Amniotic stem cell (primary cell): ENCODE measurements at places on chromosomes 3 and 15.

DNA sequence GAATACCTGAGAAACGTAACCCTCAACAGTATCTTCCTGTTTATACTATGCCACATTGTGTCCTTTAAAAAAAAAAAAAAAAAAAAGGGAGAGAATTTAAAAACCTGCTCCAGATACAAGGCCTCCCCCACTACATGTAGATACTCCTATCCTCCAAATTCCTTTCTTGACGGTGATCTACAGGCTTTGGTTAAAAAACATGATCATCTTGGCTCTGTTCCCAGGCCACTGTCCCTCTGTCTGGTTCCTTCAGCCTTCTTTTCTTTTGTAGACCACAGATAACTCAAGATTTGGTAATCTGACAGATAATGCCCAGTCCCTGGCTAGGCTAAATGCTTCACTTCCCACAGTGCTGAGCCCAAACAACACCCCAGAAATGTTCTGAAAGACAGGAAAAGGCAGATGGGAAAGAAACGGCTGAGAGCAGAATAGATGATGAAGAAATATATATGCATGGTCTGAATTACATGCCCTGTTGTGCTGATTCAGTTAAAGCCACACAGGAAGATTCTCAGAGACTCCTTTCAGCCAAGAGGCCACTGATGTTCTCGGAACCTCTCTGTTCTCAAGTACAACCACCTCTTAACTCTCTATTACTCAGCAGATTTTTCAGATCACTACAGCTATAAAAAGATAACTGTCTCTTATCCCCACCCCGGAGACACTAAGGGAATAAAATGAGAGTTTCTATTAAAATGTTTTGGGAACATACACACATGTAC is 48.3 kb downstream of the NPTN start:
- no peak for DNase-seq

DNA sequence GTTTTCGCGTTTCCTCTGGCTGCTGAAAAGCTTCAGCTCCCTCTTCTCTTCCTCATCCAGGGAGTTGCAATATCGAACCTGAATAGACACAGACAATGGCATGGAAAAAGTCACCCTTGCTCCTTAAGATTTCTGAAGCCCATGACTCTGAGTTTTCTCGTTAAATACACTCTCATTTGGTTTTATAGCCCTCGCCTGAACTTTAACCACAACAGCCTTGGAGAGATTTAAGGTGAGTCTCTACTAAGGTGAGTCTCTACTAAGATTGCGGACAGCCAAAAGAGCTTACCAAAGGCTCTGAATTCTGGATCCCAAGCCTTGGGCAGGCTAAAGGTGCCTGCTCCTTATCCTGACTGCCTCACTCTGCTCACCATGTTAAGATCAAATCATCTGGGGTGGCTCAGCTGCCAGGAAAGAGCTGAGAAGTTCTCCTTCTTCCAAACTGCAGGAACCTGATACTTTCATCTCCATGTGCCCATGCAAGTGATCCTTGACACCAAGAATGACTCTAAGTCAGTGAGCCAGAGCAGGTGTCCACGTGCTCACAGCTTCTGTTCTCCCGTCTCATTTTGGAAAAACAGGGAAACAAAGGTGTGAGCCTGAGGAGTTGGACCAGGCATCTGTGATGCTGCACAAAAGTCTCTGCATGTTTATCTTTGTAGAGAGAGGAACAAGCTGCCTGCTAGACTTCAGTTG is 65.1 kb downstream of the PRICKLE2 start:
- no peak for DNase-seq

- DNase-seq, result no peak
These were observed 94.8 kb downstream of the ABHD5 start for GRCh38 chr3:43785551-43785950.

DNA sequence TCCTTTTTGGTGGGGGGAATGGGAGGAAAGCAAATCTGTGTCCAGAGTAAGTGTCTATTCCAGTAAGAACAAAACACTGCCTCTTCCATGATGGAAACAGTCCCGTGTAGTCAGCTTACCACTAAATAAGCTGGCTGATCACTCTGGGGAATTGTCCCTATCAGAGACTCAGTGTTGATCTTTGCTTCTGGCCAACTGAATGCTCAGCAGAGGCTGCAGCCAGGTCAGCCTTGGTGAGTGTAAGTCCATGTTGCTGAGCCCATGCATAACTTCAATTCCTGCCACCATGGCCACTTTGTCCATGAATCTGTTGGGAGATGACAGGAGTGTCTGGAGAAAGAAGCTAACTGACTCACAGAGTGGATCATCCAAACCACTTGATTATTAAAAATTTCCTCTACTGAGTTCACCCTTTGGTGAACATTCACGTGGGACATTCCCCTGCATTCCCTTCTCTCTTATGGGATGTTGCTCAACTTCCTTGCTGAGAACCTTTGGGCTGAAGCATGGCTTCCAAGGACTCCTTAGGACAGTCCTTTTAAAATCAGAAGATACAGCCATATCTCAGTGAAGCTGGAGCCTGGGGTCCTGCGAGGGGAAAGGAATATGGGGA is 33.9 kb upstream of the XCR1 start:
- no peak for DNase-seq

DNA sequence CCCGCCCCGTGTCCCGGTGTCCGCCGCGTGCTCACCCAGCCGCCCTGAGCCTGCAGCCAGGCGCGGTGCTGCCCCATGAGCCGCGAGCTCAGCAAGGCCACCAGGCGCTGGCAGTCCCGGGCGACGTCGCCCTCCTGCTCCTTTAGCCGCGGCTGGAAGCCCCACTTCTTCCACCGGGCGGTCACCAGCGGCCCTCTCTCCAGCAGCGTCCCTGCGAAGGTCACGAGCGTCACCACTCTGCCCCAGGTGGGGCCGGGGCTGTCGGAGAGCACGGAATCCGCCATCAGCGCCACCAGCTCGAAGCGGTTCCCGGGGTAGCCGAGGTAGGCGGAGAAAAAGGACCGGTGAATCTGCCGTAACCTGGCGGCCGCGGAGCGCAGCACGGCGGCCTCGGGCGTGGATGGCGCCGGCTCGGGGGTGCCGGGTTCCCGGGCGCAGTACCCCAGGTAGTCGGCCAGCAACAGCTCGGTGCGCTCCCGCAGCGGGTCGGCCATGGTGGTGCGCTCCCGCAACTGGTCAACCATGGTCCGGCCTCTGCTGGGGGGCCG is 298 bp downstream of the BCL2L10 start:
- DNase-seq, result no peak
